ENCODE measurements at places on chromosomes 12 and 14. TPM values are rescaled to one million over a fixed set of nuclear protein-coding genes. Genes with fewer than 3 reads are reported as not detected.

- H3K4me1 ChIP-seq, result no peaks in the 10 kb centered on the region
- H3K4me3 ChIP-seq, result no peak overlapping the region
- DNase-seq, result no peak
- H3K27ac ChIP-seq, result no peak overlapping the region
- H3K27me3 ChIP-seq, result no peaks in the 10 kb centered on the region
Observed at GRCh38 chr14:57346741-57347140, 43.6 kb upstream of the NAA30 start.

GRCh38 chr12:132730353-132730752 is 19.7 kb downstream of the PGAM5 start:
- H3K27ac ChIP-seq, result no peak overlapping the region
- no peaks in the 10 kb centered on the region for H3K27me3 ChIP-seq
- no peak for DNase-seq
- H3K36me3 ChIP-seq, result peaks cover 10% of the 10 kb centered on the region
- H3K4me1 ChIP-seq, result no peaks in the 10 kb centered on the region

DNA sequence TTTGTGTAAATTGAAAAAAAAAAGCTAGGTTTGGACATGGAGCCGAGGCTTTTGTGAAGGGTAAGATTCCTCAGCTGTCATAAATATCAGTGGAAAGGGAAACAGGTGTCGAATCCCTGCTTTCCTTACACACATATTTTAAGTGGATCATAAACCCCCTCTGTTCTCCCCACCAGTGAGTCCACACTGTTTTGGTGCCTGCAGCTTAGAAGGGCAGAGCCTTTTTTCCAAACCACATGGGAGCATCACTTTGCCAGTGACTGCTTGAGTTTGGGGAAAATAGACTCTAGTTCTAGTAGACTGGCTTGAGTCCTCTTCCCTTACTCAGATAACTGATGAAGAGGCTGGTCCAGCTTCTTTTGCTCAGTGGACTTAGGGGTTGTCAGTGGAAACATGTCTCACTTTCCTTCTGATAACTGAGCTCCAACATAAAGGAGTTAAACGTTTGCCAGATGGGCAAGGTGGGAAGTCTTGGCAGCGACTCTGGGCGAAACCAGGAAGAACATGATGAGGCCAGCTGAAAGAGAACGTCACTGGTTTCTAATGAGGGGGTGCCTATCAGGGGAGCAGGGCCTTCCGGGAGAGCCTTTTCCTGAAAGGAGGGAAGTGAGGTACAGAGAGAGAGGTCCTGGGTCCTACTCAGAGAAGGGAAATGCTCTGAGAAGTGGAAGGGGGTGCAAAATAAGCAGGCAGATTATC is 168.1 kb upstream of the PARP11 start:
- no peaks in the 10 kb centered on the region for H3K4me1 ChIP-seq
- H3K27ac ChIP-seq, result no peak overlapping the region
- H3K27me3 ChIP-seq, result no peaks in the 10 kb centered on the region
- H3K4me3 ChIP-seq, result no peak overlapping the region
- DNase-seq, result no peak

- no peak overlapping the region for H3K27ac ChIP-seq
- H3K4me1 ChIP-seq, result peaks cover 43% of the 10 kb centered on the region
- DNase-seq, result no peak
- H3K27me3 ChIP-seq, result no peaks in the 10 kb centered on the region
Observed at GRCh38 chr14:73775339-73776193, 61.4 kb upstream of the PNMA1 start.

DNA sequence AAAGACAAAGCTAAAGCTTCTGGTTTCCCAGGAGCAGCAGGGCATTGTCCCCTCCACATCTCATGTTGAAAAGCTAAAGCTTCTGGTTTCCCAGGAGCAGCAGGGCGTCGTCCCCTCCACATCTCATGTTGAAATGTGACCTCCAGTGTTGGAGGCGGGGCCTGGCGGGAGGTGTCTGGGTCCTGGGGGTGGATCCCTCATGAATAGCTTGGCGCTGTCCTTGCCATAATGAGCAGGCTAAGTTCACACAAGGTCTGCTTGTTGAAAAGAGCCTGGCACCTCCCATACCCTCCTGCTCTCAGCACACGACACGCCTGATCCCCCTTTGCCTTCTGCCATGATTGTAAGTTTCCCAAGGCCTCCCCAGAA is 123.7 kb downstream of the PIWIL1 start:
- H3K27ac ChIP-seq, result no peak overlapping the region
- H3K27me3 ChIP-seq, result no peaks in the 10 kb centered on the region
- no peak overlapping the region for H3K4me3 ChIP-seq
- no peaks in the 10 kb centered on the region for H3K36me3 ChIP-seq
- no peaks in the 10 kb centered on the region for H3K4me1 ChIP-seq

DNA sequence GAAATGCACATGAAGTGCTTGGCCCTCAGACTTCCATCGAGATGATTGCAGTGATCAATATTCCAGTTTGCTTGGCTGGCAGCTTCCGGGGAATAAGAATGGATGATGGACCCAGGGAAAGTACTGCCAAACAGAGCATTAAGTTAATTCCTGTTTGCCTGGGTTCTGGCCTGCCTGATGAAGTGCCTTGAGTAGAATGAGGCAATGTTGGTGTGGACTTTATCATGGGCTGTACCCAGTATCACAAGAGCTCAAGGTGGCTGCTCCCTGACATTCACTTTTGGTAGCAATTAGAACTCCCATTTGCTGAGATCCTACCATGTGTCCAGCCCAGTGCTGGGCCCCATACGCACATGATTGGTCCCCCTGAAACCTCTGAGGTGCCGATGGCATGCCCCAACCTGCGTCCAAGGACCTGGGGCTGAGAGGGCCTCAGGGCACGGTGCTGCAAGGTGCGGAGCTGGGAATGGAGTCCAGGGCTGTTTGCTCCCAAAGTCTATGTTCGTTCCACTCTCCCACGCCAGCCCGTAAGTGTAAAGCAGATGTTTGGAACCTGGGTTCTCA is 80.7 kb downstream of the SLC25A47 start:
- no peaks in the 10 kb centered on the region for H3K36me3 ChIP-seq
- no peak overlapping the region for H3K4me3 ChIP-seq
- H3K27me3 ChIP-seq, result no peaks in the 10 kb centered on the region
- no peak for DNase-seq
- no peaks in the 10 kb centered on the region for H3K4me1 ChIP-seq

- no peaks in the 10 kb centered on the region for H3K4me1 ChIP-seq
- H3K27ac ChIP-seq, result no peak overlapping the region
- no peaks in the 10 kb centered on the region for H3K27me3 ChIP-seq
Observed at GRCh38 chr12:87363497-87364084, 665.6 kb downstream of the C12orf50 start.

- no peak for DNase-seq
- no peaks in the 10 kb centered on the region for H3K27me3 ChIP-seq
- H3K4me1 ChIP-seq, result no peaks in the 10 kb centered on the region
- H3K36me3 ChIP-seq, result no peaks in the 10 kb centered on the region
- H3K4me3 ChIP-seq, result no peak overlapping the region
Observed at GRCh38 chr12:132477017-132477702, 12.8 kb upstream of the FBRSL1 start.

DNA sequence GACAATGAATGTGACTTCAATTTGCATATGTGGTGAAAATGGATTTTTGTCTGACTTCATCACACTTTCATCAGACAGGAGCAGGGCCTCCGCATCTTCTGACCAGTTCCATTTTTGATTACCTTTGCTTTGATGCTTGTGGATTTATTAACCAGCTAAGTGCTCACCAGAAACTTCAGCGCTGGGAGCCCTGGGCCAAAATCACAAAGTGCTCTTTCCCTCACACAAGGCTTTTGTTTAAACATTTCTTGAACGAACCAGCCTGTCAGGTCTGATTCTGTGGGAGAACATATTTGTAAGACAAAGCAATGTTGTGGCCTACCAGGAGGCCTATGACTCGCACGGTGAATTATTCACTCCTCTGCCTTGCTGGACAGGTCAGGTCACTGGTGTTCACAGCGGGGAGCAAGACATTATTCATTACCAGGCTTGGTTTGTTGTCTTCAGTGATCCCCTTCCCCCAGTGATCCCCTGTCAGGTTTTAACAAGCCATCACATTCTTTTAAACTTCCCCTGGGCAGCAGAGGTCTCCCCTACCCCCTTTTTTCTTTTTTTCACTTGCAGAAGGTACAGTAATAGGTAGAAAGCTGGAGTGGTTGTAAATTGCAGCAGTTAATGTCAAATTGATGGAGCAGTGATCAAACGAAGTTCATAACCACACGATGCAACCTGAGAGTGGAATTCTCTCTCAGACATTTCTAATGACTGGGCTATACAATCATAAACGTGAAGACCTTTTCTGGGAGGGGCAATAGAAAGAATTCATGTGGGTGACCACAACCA is 167.5 kb upstream of the PRICKLE1 start:
- peaks cover 5% of the 10 kb centered on the region for H3K4me1 ChIP-seq
- H3K4me3 ChIP-seq, result no peak overlapping the region
- DNase-seq, result peak; percentile 70
- no peak overlapping the region for H3K27ac ChIP-seq
- H3K36me3 ChIP-seq, result no peaks in the 10 kb centered on the region

DNA sequence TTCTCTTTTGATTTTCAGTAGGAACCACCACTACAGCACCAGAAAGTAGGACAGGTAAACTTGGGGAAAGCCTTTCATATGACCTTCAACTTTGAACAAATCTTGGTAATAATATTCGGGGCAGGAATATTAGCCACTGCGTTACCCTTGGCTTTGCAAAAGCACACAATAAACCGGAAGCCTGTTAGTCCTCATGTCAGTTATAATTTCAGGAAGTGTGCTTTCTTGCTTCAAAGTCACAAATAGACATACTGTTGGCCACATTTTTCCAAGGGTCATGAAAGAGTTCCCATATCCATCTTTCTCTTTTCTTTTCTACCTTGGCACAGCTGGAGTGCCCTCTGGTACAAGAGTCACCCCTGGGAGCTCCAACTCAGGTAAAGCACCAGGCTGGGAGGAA is 167.2 kb upstream of the CNTN1 start:
- no peaks in the 10 kb centered on the region for H3K36me3 ChIP-seq
- no peaks in the 10 kb centered on the region for H3K27me3 ChIP-seq
- no peak for DNase-seq
- no peak overlapping the region for H3K4me3 ChIP-seq

GRCh38 chr14:71523630-71524319 is 408.5 kb upstream of the RGS6 start:
- H3K27me3 ChIP-seq, result no peaks in the 10 kb centered on the region
- H3K27ac ChIP-seq, result no peak overlapping the region
- DNase-seq, result no peak
- no peaks in the 10 kb centered on the region for H3K4me1 ChIP-seq
- no peaks in the 10 kb centered on the region for H3K36me3 ChIP-seq

- no peaks in the 10 kb centered on the region for H3K27me3 ChIP-seq
- no peak overlapping the region for H3K4me3 ChIP-seq
- peak; percentile 5 for DNase-seq
- H3K4me1 ChIP-seq, result no peaks in the 10 kb centered on the region
- no peaks in the 10 kb centered on the region for H3K36me3 ChIP-seq
- H3K27ac ChIP-seq, result no peak overlapping the region
Observed at GRCh38 chr14:69490219-69490918, 5.8 kb downstream of the PLEKHD1 start.

- no peak for DNase-seq
- H3K27me3 ChIP-seq, result no peaks in the 10 kb centered on the region
- H3K36me3 ChIP-seq, result no peaks in the 10 kb centered on the region
- no peaks in the 10 kb centered on the region for H3K4me1 ChIP-seq
Observed at GRCh38 chr14:70442750-70443149, 9.2 kb upstream of the ADAM21 start.

DNA sequence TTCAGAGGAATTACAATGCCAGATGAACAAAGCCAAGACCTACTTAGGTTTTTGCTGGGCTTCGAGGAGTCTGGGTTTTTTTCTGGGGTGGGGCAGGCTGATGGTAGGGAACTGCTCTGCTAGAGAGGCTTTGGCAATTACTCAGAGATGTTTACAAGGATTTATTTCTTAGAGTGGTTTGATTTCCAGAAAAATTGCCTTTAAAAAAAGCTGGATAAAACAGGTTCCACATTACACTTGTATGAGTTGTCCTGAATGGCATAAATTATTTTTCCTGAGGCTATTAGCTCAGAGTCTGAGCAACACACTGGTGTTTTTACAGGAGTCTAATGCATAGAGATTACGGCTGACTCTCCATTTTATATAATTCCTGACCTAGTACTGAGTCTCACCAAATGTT is 118.5 kb upstream of the FRMD6 start:
- no peak for DNase-seq
- H3K36me3 ChIP-seq, result no peaks in the 10 kb centered on the region
- no peak overlapping the region for H3K4me3 ChIP-seq
- H3K4me1 ChIP-seq, result no peaks in the 10 kb centered on the region
- H3K27ac ChIP-seq, result no peak overlapping the region

- H3K4me1 ChIP-seq, result peaks cover 16% of the 10 kb centered on the region
- DNase-seq, result peak; percentile 92
- peak overlapping the region; percentile 69 for H3K4me3 ChIP-seq
- no peaks in the 10 kb centered on the region for H3K27me3 ChIP-seq
- H3K36me3 ChIP-seq, result no peaks in the 10 kb centered on the region
- H3K27ac ChIP-seq, result peak overlapping the region; percentile 95
Observed at GRCh38 chr14:73758392-73759182, 44.4 kb upstream of the PNMA1 start.

DNA sequence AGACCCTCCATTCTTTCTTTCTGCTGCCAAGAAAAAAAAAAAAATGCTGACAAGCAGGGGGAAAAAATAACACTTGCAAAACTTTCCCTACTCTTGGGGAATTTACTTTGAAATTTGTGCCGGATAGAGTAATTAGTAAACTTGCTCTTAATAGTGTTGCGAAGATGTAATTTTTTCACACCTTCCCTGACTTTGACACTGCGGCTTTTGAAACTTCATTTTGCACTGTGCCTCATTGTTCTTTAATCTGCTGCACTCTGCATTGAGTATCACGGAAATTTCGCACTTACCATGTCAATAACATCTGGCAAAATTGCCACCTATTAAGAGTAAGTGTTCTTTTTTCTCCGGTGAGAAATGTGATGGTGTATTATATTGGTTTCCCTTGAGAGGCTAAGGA is 596.1 kb downstream of the VRK1 start:
- no peaks in the 10 kb centered on the region for H3K27me3 ChIP-seq
- no peaks in the 10 kb centered on the region for H3K4me1 ChIP-seq
- H3K4me3 ChIP-seq, result no peak overlapping the region
- H3K27ac ChIP-seq, result no peak overlapping the region

DNA sequence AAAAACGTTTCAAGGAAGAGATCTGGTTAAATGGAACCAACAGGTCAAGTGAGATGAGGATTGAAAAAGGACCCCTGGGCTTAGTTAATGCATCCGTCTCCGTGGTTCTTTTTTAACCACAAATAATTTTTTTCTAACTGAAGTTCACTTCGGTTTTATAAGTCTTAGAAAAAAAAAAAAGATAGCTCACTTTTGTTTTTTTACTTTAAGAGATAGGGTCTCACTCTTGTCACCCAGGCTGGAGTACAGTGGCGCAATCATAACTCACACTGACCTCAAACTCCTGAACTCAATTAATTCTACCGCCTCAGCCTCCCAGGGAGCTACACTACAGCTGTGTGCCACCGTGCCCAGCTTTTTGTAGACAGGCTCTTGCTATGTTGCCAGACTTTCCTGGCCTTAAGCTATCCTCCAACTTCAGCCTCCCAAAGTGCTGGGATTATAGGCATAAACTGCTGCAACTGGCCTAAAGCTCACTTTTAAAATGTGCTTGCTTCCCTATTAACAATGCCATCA is 11.8 kb downstream of the HNRNPC start:
- peaks cover 25% of the 10 kb centered on the region for H3K4me1 ChIP-seq
- no peak overlapping the region for H3K4me3 ChIP-seq

- H3K27me3 ChIP-seq, result no peaks in the 10 kb centered on the region
- H3K4me1 ChIP-seq, result no peaks in the 10 kb centered on the region
- DNase-seq, result no peak
- no peak overlapping the region for H3K4me3 ChIP-seq
Observed at GRCh38 chr12:48946205-48946604, 11.1 kb downstream of the ARF3 start.

The PTMS gene
- total RNA-seq, result 269 TPM

The B4GALNT3 gene
- total RNA-seq, result 12.5 TPM

The ACOT6 gene
- total RNA-seq, result not detected

The OLR1 gene
- total RNA-seq, result 6.7 TPM

The LRP1-AS gene
- not detected for total RNA-seq

The DMAC2L gene
- total RNA-seq, result 23.7 TPM

The IL23A gene
- total RNA-seq, result 0.88 TPM

The EIF2S3B gene
- 1.5 TPM for total RNA-seq
